A549 treated with GW870086 at 1 μM for 4 hours (cell line): ENCODE measurements at places on chromosomes 5 and 9. TPM values are rescaled to one million over a fixed set of nuclear protein-coding genes. Genes with fewer than 3 reads are reported as not detected.

Gene COL15A1
- total RNA-seq: 0.23 to 0.77 TPM (median 0.56 TPM) in 5 replicates

Gene LAMC3
- 1.5 to 3.2 TPM (median 2.1 TPM) in 5 replicates for total RNA-seq

Gene PSD2
- total RNA-seq: 0.06 TPM in 1 of 5 replicates, not detected in the others

Gene LRRC70
- 0.07 to 0.32 TPM (median 0.16 TPM) in 5 replicates for total RNA-seq

Gene LCN9
- total RNA-seq: not detected in 5 replicates

Gene THBS4
- 0.28 TPM in 1 of 5 replicates, not detected in the others for total RNA-seq

Gene GAS1
- total RNA-seq: 0.06 to 0.16 TPM (median 0.09 TPM) in 5 replicates

Gene PDE6A
- total RNA-seq: 0.09 to 0.28 TPM (median 0.23 TPM) in 5 replicates

Gene EGFL7
- 36.2 to 58.7 TPM (median 55.2 TPM) in 5 replicates for total RNA-seq

Gene MCIDAS
- total RNA-seq: 1.4 to 2.2 TPM (median 1.9 TPM) in 5 replicates

Gene NSG2
- total RNA-seq: 0.25 TPM in 1 of 5 replicates, not detected in the others

Gene TRAF1
- 2.2 to 3.1 TPM (median 2.7 TPM) in 5 replicates for total RNA-seq

Gene KLHL3
- total RNA-seq: 0.08 to 0.16 TPM (median 0.14 TPM) in 5 replicates

Gene NME5
- total RNA-seq: not detected in 5 replicates

Gene CCNG1
- 58.6 to 68.0 TPM (median 63.1 TPM) in 5 replicates for total RNA-seq

Gene ITGA1
- 0.56 to 1.6 TPM (median 1.4 TPM) in 5 replicates for total RNA-seq

Gene PDE4D
- 38.7 to 71.3 TPM (median 58.7 TPM) in 5 replicates for total RNA-seq

Gene C1QTNF2
- total RNA-seq: 0.05 to 0.16 TPM (median 0.11 TPM) in 5 replicates

Gene EIF4E1B
- total RNA-seq: not detected in 5 replicates

Gene CFAP77
- not detected in 5 replicates for total RNA-seq

Gene ZDHHC11
- 12.3 to 21.6 TPM (median 17.7 TPM) in 5 replicates for total RNA-seq

Gene DDX4
- total RNA-seq: not detected in 5 replicates

Gene CORO2A
- total RNA-seq: 0.81 to 1.4 TPM (median 1.2 TPM) in 5 replicates

Gene KIF24
- 2.7 to 3.8 TPM (median 3.2 TPM) in 5 replicates for total RNA-seq

Gene OR2K2
- total RNA-seq: not detected in 5 replicates

Gene WDR38
- 0.10 to 0.15 TPM in 2 of 5 replicates, not detected in the others for total RNA-seq

Gene FGD3
- 0.08 to 0.16 TPM (median 0.14 TPM) in 5 replicates for total RNA-seq

Gene PSAT1
- total RNA-seq: 158 to 174 TPM (median 168 TPM) in 5 replicates

Gene KCNIP1
- not detected in 5 replicates for total RNA-seq

Gene SPATA31A3
- not detected in 5 replicates for total RNA-seq

Gene TERT
- 1.8 to 2.5 TPM (median 2.1 TPM) in 5 replicates for total RNA-seq

Gene MSANTD3
- 58.0 to 75.2 TPM (median 67.3 TPM) in 5 replicates for total RNA-seq

Gene ARID3C
- 0.15 to 0.41 TPM (median 0.21 TPM) in 4 of 5 replicates, not detected in the other for total RNA-seq

Gene SHISAL2B
- not detected in 5 replicates for total RNA-seq

Gene PROB1
- 0.17 to 0.31 TPM (median 0.25 TPM) in 5 replicates for total RNA-seq

Gene CER1
- not detected in 5 replicates for total RNA-seq

Gene PCDHB13
- total RNA-seq: 0.03 to 0.07 TPM (median 0.07 TPM) in 4 of 5 replicates, not detected in the other

Gene TMC1
- total RNA-seq: 0.06 to 0.29 TPM (median 0.13 TPM) in 3 of 5 replicates, not detected in the others
